Aorta (tissue), 5 donors: ENCODE measurements at places on chromosomes 7 and 10. TPM values are rescaled to one million over a fixed set of nuclear protein-coding genes. Genes with fewer than 3 reads are reported as not detected.

A1CF gene
- 4.8 TPM for polyA plus RNA-seq

HELLS gene
- 1.1 TPM for polyA plus RNA-seq

DLX6 gene
- 0.13 TPM for polyA plus RNA-seq

TMEM236 gene
- 1.5 TPM for polyA plus RNA-seq

MSS51 gene
- 1.7 TPM for polyA plus RNA-seq

DNA sequence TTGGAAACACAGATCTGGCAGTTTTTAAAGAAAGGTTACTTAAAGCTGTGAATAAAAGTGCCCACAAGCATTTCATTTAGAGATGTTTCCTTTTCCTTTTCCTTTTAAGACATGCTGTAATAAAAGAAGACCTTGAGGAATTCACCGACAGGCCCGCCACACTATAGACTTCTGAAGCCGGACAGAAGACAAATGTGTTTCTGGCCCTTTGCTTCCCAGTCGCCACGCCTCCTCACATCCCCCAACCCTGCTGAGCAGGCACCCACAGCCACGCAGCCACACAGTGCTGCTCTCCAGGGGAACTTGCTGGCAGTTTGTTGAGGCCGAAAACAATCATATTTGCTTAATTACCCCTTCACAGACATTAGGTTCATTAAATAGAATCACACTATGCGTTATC is 83.4 kb downstream of the SLC25A13 start:
- no peak for DNase-seq

DNA sequence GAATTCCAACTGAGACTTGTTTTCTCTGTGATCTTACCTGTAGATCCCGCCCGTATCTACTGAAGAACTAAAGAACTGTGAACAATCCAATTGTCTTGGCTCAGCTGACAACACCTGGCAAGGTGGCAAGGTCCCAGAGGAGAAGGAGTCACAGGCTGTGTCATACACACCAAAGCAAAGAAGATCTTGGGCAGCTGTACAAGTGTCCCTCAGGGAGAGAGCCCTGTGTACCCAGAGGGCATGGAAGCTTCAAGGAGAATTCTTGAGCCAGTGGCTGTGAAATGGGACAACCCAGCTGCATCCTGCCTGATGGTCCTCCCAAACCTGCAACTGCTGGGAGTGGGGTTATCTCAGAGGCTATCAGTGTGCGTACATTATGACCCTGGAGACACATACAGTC is 46.7 kb upstream of the TECTB start:
- no peak for DNase-seq

DNA sequence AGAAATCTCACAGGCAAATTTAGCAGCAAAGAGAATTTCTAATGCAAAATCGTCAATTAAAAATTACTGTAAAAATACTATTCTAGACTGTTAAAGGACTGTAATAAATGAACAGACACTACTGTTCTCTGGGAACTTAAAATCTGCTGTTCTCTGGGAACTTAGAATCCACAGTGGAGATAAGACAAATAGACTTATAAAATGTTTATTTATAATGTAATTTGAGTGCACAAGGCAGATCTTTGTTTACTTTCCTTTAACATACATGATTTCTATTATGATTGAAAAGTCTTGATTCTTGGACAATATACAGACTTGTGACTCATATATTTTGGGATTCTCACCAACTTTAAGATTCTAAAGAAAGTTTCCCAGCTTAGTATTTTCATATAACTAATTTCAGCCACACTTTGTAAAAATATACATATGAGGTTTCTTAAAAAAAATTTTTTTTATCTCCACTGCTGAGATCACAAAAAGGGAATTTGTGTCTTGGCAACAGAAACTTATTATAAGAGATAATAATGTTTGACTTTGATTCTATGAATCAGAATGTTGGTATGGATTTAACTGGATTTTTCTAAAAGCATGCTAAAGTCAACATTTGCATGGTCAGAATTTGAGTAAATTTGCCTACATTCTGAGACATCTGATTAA is 166.3 kb upstream of the RHOBTB1 start:
- no peak for DNase-seq

DNA sequence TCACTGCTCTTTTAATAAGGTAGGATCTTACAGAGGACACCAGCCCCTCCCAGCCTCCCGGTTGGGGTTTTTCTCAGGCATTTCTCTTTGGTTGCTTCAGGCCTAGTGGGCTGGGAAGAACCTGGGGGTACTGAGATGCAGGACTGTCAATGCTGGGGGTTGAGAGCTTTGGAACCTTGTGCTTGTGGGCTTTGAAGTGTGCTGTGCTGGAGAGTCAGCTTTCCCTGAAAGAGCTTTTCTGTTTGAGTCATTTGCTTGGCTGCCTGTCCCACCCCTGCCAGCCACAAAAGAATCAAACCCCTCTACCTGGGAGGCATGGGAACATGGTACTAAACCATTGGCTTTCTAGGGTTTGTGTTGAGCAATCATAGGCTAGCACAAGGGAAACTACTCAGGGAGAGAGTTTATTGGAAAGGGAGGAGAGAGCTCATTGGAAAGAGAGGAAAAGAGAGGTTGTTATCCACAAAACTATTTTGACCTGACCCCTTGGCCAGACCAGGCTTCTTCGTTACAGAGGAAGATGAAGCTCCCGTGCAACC is 1.4 kb downstream of the SCD start:
- no peak for DNase-seq

GRCh38 chr10:101693651-101693977 is 1.4 kb downstream of the FBXW4 start:
- DNase-seq = no peak

DNA sequence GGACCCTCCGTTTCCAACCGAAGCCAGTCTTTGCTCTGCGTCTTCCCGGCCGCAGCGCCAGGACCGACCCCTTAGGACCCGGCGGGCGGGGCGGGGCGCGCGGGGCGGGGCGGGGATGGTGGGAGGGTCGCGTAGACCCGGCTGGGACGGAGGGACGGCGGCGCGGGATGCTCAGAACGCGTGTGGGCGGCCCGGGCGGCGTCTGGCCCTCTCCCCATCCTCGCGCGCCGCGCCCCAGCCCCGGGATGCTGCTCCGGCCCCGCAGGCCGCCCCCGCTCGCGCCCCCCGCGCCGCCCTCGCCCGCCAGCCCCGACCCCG is at the start of gene UTF1:
TSS of gene UTF1 (plus strand) at position 174 of the 318 bp plus-strand sequence. CDS start at position 246, 72 bp downstream.
- DNase-seq = no peak

- no peak for DNase-seq
Measured at GRCh38 chr10:3090914-3091787, 23.8 kb downstream of the PFKP start.

GRCh38 chr7:121562259-121562658 is 166.2 kb upstream of the FAM3C start:
- DNase-seq = no peak

DNA sequence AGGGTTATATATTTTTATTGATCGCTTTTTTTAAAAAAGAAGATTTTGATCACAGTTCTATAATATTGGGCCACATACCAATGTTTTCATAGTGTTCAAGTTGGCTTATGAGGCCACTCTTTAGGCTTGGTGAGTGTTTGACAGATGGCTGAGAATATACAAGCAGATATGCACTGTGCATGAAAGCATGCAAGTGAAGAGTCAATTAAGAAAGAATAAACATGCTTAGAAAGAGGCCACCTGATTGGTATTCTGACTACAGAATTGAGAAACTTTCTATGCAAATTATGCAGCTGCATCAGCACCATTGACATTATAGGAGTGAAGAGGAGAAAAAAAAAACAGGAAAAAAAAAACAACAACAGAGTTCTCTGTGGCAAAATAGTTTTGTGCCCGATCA is 39.9 kb downstream of the CABCOCO1 start:
- no peak for DNase-seq

DNA sequence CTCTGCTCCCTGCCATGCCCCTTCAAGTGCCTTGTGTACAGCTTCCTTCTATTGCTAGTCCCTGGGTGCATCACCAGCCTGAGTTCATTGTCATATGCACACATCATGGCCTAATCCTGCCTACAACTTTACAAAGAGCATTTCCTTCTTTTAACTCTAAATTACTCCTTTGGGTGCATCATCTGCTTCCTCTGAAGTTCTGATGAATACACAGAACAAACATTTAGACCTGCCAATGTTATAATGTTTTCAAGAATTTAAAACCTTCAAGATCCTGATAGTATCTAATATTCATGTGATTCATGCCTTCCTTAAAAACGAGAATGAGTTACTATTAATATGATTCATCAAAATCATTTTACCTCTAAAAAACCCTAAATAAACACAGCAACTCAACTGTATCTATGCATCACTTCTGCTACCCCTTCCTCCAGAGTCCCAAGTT is 357.1 kb downstream of the MAGI2 start:
- no peak for DNase-seq

GRCh38 chr10:29702273-29703164 is 67.7 kb upstream of the SVIL start:
- no peak for DNase-seq

- DNase-seq = no peak
Measured at GRCh38 chr7:144997512-144997911, 161.7 kb upstream of the TPK1 start.

DNA sequence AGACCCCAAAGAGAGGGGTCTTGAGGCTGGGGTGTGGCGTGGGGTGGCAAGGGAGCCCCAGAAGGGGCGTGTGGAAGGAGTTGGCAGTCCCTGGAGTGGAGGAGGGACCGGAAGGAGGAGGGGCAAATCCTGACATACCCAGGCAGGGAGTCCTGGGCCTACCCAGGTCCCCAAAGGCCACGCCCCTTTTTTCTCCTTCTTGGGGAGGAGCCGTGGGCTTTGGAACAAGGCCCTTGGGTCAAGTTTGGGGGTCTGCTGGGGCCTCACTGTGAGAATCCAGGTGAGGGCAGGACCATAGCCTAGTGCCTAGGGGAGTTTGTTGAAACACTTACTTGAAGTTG is 1.2 kb upstream of the SMARCD3 start:
- DNase-seq = peak; percentile 84

- DNase-seq = no peak
Measured at GRCh38 chr10:30536578-30536977, 93.0 kb downstream of the LYZL2 start.

GRCh38 chr7:50681432-50682045 is 101.2 kb downstream of the GRB10 start:
- DNase-seq = no peak

GRCh38 chr10:59106441-59106840 is 70.0 kb upstream of the PHYHIPL start:
- no peak for DNase-seq

DNA sequence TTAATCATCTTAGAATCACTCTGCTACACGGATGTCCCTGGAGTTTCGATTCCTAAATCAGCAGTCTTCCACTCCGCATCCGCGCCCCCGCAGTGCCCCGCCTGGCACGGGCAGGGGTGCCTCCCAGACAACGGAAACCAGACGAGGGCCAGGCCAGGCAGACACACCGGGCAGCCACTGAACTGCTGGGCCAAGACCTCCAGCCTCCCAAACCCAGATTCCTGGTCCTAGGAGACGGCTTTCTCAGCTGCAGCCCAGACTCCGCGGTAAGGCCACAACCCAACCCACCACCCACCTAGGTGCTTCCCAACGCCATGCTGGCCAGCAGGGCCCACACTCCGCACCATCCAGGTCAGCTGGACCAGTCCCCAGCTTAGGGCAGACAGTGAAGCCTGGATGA is 33.2 kb downstream of the MAD1L1 start:
- no peak for DNase-seq

DNA sequence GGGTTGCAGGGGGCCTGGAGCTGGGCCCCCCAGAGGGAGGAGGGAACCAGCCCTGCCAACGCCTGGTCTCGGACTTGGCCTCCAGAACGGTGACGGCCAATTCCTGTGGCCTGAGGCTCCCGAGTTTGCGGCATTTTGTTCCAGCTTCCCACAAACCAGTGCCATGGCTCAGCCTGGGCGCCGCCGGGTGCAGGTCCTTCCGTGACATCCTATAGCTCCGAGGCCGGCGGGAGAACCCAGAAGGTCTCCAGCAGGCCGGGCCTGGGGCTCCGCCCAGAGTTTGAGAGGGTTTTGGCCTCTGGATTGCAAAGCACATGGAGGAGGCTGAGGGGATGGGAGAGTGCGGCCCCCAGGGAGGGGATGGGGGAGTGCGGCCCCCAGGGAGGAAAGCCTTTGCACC is 92.6 kb downstream of the UNCX start:
- no peak for DNase-seq

GRCh38 chr7:25117226-25118047 is 7.6 kb downstream of the CYCS start:
- DNase-seq = no peak

DNA sequence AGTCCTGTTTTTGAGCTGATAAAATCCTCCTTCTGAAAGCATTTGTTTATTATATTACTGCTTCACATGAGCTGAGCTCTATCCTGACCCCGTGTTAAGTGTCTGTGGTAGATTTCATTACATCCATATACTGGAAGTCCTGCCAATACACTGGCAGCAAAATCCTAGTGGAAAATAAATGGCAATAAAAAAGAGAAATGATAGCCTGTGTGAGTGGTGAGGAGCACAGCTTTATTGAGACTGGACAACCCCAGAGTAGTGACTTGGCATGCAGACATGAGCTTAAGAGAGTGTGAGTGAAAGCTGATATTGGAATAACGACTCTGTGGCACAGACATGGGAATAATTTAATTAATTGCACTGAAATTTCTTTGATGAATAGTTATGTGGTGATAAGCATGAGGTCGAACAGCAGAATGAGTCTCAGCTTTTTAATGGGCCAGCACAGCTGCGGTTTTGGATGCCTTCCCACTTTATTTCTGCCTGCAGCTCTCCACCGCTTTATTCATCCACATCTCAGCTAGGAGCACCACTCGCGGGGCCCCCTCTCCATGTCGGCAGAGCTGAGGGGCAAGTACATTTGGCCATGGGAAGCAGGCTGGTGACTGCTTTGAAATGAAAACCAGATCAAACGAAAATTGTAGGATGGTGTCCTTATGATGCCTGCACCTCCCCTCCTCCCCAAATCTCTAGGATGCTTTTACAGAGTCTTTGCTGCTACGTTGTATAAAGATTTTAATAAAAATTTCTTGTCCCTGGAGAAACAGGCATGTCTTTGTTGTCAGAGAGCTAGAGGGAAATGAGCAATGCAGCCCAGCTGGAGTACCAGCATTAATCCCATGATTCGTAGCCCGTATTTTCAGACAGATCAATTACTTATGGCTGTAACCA is 494.3 kb downstream of the AUTS2 start:
- DNase-seq = no peak

- no peak for DNase-seq
Measured at GRCh38 chr10:94361171-94361794, 1.5 kb downstream of the NOC3L start.

DNA sequence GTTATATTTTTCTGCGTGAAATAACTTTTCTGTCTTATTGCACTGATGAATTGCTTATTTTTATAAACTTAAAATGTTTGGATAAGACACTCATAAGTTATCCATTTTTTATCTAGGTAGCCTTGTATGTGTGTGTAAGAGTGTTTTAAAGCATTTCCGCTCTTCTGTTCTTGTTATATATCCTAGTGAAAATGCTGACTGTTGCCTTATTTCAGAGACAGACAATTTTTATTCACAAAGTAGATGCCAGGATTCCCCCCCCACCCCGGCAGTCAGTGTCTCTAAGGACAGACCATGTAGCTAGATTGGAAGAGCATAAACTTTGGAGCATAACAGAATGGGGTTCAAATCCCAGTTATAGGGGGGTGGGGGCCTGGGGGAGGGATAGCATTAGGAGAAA is 1.6 kb downstream of the SMC3 start:
- no peak for DNase-seq

- DNase-seq = no peak
Measured at GRCh38 chr10:125428054-125428453, 254.9 kb downstream of the TEX36 start.

- no peak for DNase-seq
Measured at GRCh38 chr10:133456041-133456951, 2.6 kb downstream of the SCART1 start.

- peak; percentile 86 for DNase-seq
Measured at GRCh38 chr10:62817121-62817765, 1.1 kb upstream of the EGR2 start.
